Effector CD8-positive, alpha-beta T cell (primary cell): ENCODE measurements at places on chromosomes 12 and 14.

DNA sequence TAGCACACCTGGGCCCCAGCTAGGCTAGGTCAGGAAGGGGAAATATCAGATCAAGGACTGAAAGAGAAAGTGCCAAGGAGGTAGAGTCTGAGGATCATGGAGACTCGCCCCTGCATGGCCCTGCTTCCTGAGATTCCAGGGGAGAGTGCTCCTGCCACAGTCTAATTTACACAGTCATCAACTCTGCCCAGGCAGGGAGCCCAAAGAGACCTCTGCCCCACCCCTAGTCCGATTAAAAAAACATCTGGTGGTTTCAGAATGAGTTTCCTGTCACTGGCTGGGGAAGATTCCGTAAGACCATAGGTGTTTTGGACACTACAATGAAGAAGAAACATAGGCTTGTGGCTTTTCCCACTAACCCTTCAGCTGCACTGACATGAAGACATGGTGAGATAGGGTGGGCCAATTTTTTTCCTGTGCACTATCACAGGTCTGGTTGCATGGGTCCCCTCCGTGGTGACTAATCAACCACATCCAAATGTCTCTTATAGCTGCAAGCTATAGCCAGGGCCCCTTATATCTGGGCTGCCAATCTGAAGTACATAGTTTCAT is 31.5 kb upstream of the GZMB start:
- no peak for DNase-seq

GRCh38 chr12:91978143-91978542 is 167.5 kb downstream of the BTG1 start:
- DNase-seq, result peak; percentile 21

DNA sequence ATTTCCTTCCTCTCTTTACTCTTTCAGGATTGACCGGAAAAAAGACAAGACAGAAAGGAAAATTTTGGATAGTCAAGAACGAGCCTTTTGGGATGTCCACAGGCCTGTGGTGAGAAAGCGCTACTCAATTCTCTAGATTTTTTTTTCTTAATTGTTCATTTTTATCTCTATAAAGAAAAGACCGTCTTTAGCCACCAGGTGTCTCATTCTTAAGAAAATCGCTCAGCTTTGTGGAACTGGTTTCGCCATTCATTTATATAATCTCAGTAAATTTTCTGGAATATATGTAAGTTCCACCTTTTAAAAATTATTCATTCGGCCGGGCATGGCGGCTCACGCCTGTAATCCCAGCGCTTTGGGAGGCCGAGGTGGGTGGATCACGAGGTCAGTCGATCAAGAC is 421.1 kb downstream of the DPF3 start:
- no peak for DNase-seq

GRCh38 chr14:61102549-61103466 is 121.8 kb downstream of the SLC38A6 start:
- DNase-seq, result no peak

DNA sequence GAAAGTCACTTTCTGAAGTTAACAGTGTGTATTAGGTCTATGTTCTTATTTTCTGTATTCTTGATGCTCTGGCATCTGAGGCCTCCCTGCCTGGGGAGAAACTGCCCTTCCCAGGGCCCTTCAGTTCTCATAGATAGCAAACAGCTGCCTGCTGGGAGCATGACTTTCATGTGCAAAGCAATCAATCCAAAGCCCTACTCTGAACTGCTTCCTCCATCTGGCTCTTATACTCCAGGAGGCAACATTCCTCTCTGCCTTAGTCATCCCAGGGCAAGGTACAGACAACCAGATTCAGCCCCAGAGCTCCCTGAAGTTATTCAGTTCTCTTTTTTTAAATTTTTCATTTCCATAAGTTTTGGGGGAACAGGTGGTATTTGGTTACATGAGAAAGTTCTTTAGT is 41.7 kb upstream of the RIN3 start:
- no peak for DNase-seq

- no peak for DNase-seq
Measured at GRCh38 chr12:110613071-110613770, 708 bp upstream of the TCTN1 start.

DNA sequence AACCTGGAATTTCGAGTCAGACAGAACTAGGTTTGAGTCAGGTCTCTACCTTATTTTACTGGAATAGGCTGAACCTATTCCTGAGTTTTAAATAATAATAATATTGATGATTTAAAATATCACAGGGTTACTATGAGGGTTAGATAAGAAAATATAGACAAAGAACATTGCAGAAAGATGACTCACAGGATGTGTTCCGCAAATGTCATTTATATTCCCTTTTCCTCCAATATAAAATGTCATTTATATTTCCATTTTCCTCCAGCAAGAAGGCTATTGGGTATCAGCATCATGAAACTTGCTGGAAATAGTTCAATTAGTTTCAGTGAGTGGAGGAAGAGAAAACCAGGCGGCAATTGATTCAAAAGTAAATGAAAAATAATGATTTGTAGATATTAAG is 163.9 kb upstream of the RASSF8 start:
- DNase-seq, result no peak

DNA sequence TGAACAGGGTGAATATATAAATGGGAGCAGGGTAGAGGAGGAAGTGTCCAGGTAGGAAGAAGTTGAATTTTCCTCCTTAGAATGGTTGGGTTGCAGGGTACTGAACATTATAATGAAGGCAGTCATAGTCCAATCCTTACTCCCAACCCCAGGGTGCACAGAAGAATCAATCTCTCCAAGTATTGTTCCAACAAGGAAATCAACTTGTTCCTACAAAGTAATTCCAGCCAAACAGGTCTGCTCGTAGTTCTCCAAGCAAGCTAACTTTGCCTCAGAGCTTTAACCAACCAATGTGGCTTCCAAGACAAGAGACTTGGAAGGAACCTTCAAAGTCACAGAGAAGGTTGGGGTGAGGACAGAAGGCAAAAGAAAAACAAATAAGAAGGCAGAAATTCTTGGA is 527.2 kb downstream of the MED13L start:
- DNase-seq, result no peak

GRCh38 chr14:22532345-22533056 is 56.5 kb downstream of the DAD1 start:
- no peak for DNase-seq

DNA sequence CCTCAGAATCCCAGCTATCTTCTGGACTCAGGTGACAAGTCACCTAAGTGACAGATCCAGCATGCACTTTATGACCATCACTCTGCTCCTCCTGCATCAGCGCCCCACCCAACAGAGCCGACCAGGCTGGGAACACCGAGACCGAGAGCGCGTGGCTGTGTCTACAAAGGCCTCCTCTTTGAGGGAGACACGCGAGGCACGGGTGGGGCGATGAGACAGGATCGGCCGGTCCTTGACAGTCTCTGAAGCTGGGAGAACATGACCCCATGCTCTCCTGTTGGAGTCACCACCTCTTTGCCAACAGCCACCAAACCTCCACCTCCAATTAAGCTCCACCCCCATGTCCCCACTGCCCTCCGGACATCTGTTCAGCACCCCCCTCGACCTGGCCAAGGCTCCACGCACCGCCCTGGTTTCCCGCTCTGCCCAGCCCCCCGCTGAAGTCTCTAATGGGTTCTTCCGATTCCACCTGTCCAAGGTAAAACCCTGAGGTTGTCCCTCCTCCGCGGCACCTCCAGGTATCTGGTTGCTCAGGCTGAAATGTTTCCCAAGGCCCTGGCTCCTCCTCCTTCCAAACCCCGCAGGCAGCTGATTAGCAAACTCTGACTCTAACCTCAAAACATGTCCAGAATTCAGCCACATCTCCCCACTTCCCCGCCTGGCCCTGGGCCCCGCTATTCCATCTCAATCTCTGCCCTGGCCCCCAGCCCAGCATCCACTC is 31.5 kb downstream of the HSP90AA1 start:
- DNase-seq, result no peak

GRCh38 chr14:92568621-92569479 is 55.3 kb downstream of the RIN3 start:
- no peak for DNase-seq

GRCh38 chr12:117499759-117500485 is 138.5 kb upstream of the NOS1 start:
- no peak for DNase-seq

GRCh38 chr12:128098730-128099129 is 168.2 kb upstream of the TMEM132C start:
- no peak for DNase-seq

DNA sequence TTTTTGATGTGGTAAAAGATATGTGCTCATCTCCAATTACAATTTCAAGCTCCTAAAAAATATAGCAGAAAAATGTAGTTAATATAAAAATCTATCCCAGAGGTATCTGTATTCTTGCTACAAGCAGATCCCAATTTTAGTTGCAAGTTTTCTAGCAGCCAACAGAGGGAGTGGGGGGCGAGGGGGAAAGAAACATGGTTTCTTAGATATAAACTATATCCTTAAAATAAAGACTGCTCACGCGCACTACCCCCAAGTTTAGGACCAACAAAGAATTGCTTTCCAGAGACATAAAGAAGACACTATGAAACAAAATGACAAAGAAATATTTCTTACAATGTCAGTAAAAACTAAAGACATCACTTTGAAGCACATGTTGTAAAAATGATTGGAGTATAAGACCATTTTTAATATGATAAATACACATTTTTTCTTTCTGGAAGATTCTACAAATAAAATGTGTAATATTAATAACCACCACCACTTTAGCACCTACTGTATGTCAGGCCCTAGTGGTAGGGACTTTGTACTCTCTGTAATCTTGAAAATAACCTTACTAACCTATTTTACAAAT is 5.4 kb downstream of the MAGOHB start:
- no peak for DNase-seq

DNA sequence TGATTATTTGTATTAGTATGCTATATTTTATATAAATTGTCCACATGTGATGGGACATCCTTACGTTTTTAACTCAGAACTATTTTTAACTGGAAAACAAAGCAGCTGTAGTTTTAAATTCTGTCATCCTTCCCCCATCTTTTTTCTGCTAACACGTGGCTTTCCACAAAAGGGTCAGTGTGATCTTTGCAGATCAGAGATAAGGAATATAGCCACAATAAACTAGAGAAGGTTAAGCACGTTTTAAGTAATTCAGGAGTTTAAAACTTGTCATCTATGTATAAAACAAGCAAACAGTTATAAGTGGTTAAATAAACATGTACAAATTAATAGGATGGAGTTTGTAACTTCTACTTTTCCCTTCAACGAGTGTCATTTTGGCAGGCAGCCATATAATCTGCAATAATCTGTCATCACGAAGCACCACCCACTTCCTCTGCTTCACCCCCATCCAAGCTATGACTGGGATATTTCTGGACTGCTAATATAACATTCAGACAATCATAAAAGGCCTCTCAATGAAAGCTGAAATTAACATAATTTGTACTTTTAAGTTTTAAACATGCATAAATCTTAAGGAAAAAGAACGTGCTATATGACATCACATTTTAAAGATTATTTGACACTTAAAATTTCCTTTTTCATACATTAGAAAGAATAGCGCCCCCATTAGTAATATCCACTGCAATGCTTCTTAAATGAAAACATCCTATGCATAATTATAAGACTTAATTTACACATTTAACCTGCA is 15.3 kb downstream of the TAOK3 start:
- DNase-seq, result peak; percentile 5
